ENCODE measurements at places on chromosomes 3 and 15. TPM values are rescaled to one million over a fixed set of nuclear protein-coding genes. Genes with fewer than 3 reads are reported as not detected.
A peak's percentile ranks its signal among the peaks of the same experiment; 100 is the strongest.

CADPS gene
- 12.5 TPM for total RNA-seq

DUOX2 gene
- total RNA-seq = 0.83 TPM

C3orf20 gene
- total RNA-seq = not detected

GRCh38 chr3:126134219-126134975 is 46.0 kb downstream of the ALDH1L1 start:
- peak; percentile 87 for DNase-seq
- no peak overlapping the region for H3K27ac ChIP-seq
- H3K4me3 ChIP-seq = no peak overlapping the region
- no peaks in the 10 kb centered on the region for H3K36me3 ChIP-seq
- H3K4me1 ChIP-seq = no peaks in the 10 kb centered on the region

DNA sequence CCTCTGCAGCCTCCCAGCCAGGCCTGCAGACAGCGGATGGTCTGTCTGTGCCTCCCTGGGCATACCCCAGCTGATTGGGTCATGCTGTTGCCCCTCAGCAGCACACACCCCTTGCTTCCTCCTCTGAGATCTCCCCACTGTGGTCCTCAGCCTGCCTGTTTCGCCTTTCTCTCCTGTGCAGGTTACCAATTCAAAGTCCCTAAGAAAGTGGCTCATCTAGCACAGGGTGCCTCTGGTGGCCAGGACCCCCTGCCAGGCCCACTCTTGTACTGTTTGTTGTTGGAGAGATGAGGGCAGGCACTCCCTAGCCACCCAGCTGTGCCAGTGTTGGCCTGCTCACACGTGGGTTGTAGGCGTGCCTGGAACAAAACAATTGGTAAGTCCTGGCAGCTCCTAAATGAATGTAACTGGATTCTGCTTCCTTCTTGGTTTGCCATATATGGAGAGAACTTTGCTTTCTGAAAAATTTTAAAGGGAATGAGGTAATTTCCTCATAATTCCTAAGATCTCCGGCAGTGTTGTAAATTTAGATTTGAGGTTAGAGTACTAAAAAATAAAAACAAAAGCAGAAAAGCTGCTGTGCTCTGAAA is 213.2 kb upstream of the IL12A start:
- peak overlapping the region; percentile 100 for H3K27ac ChIP-seq
- peak; percentile 80 for DNase-seq
- peaks cover 8% of the 10 kb centered on the region for H3K36me3 ChIP-seq

DNA sequence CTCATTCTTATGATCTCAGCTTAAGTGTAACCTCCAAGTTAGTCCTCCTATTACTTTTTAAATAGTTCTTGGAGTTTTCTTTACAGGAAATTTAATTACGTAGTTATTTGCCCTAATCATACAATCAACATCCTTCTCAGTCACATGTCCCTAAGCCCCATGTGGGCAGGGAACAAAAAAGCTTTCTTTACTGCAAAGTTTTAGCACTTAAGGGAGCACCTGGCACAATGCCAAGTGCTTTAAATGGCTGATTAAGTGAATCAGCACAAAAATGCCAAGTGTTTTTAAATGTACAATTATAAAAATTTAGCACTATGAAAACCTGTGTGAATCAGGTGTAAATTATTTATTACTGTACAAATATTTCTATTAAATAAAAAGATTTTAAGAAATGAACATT is 445.3 kb downstream of the C3orf38 start:
- H3K27ac ChIP-seq = no peak overlapping the region
- H3K27me3 ChIP-seq = no peaks in the 10 kb centered on the region
- no peak for DNase-seq
- H3K4me1 ChIP-seq = no peaks in the 10 kb centered on the region
- no peak overlapping the region for H3K4me3 ChIP-seq

- peak overlapping the region; percentile 30 for H3K27ac ChIP-seq
- H3K36me3 ChIP-seq = no peaks in the 10 kb centered on the region
- H3K27me3 ChIP-seq = no peaks in the 10 kb centered on the region
- H3K4me3 ChIP-seq = no peak overlapping the region
Observed at GRCh38 chr3:197600796-197601565, 45.2 kb upstream of the BDH1 start.

GRCh38 chr3:50617096-50617791 is at the start of gene MAPKAPK3:
Gene MAPKAPK3, plus strand, starts transcription at chr3:50617151. Its CDS starts 415 bp downstream, at chr3:50617566.
- H3K36me3 ChIP-seq = no peaks in the 10 kb centered on the region
- peaks cover 41% of the 10 kb centered on the region for H3K4me1 ChIP-seq
- H3K4me3 ChIP-seq = peak within 1 kb of the TSS; percentile 97

DNA sequence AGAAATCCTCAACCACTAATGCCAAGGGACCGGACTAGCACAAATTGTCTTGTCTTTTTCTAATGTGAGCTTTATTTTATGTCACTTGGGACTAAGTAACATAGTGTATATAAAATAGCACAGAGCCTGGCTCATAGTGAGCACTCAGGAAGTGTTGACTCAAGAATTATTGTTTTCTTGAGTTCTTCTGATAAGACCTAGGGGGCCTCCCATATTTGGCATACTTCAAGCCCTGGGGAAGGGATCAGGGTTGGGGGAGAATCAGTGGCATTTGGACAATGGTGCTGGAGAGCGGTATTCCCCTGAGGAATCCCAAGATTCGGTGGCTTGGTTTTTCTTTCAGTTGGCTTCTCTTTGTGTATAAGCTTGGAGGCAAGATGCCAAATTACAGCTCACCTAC is 19.4 kb downstream of the ZNF80 start:
- no peaks in the 10 kb centered on the region for H3K36me3 ChIP-seq
- H3K4me1 ChIP-seq = no peaks in the 10 kb centered on the region
- H3K27ac ChIP-seq = no peak overlapping the region
- DNase-seq = no peak
- no peaks in the 10 kb centered on the region for H3K27me3 ChIP-seq

DNA sequence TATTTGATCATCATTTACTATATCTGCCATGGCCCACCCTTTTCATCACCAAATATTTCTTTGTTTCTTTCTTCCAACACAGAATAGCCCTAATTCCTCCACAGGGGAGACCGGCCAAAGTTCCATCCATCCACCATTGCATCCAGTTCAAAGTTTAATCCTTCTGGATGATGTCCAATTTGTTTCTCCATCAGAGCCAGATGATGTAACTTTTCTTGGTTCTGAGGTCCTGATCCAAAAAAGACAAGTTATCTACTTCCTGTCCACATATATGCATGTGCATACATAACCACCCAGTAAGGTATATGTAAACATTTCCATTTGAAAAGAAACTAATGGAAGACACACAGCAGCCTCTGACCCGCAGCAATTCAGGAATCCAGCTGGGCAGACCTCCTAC is 237.3 kb downstream of the SHOX2 start:
- H3K4me1 ChIP-seq = no peaks in the 10 kb centered on the region
- H3K36me3 ChIP-seq = no peaks in the 10 kb centered on the region
- DNase-seq = no peak
- H3K27ac ChIP-seq = no peak overlapping the region
- no peak overlapping the region for H3K4me3 ChIP-seq

- no peak overlapping the region for H3K4me3 ChIP-seq
- H3K27me3 ChIP-seq = no peaks in the 10 kb centered on the region
- no peak overlapping the region for H3K27ac ChIP-seq
- no peaks in the 10 kb centered on the region for H3K4me1 ChIP-seq
- no peaks in the 10 kb centered on the region for H3K36me3 ChIP-seq
- DNase-seq = no peak
Observed at GRCh38 chr3:102361101-102361500, 73.7 kb upstream of the ZPLD1 start.

All from sigmoid colon (tissue), 7 donors.